ENCODE measurements at places on chromosomes 6 and 20. TPM values are rescaled to one million over a fixed set of nuclear protein-coding genes. Genes with fewer than 3 reads are reported as not detected.

GRCh38 chr20:4697189-4697830, 24.4 kb upstream of the PRND start:
- DNase-seq: no peak

GRCh38 chr20:10309326-10309725, 90.7 kb downstream of the SNAP25 start:
- DNase-seq: no peak

- no peak for DNase-seq
Observed at GRCh38 chr20:34997131-34997561, 41.5 kb downstream of the MYH7B start.

- DNase-seq: no peak
Observed at GRCh38 chr6:17813542-17813941, 106.8 kb upstream of the NUP153 start.

DNA sequence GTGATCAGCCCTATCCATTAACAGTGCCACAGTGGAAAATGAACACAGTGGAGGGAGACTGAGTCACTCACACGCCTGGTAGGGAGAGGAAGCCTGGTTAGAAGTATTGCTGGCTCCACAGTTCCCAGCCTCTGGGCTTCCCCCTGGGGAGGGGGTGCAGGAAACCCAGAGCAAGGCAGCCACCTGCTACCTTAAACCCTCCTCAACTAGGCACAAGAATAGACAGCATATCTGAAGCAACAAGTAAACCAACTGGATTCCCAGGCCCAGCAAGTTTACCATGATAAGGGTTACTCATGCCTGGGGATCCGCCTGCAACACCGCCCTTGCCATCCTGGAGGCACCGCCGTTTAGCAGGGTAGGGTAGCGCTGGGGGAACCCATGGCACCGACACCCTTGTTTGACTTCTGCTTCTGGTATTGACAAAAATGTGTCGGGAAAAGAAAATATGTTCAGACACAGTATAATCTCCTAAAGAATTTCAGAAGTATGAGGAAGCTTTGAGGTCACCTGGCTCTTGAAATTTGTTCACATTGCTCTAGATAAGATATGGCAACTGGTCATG, 38.3 kb downstream of the SLC22A23 start:
- no peak for DNase-seq

GRCh38 chr20:18718129-18718528, 95.5 kb upstream of the SCP2D1 start:
- no peak for DNase-seq

DNA sequence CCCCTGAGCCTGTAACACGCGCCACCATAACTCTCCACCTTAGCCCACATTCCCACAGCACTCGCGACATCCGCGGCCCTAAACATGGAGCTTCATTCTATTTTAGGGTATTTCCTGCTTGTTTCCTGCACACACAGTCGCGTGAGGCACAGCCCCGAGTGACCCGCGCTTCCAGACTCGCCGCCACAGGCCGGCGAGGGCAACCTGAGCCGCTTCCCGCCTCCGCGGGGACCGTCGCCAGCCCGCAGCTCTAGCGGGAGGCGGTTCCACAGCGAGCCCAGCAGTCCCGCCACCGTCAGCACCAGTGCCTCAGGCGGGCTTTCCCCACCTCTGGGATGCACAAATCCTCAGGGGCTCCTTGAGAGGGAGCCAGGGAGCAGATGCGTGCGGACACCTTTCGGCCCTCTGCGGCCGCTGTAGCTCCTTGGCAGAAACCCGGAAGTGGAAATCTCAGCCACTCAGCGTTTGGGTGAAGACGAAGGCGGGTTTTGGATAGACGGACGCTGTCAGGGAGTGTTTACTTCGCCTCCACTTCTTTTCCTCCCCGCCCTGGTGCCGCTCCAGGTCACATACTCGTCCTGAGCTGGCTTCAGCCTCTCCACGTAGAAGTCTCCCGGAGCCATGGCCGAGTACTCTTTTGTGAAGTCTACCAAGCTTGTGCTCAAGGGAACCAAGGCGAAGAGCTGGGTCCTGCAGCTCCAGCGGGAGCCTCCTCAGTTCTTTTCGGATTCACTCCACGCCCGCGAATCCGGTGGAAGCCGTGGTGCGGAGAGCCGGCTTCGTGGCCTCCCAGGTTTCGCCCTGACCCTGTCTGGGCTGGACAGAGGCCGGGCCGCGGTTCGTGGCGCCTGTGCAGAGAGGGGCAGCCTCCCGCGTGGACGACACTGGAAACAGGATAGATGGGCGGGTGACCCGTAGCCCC, 2177.4 kb upstream of the DEFB115 start:
- no peak for DNase-seq

DNA sequence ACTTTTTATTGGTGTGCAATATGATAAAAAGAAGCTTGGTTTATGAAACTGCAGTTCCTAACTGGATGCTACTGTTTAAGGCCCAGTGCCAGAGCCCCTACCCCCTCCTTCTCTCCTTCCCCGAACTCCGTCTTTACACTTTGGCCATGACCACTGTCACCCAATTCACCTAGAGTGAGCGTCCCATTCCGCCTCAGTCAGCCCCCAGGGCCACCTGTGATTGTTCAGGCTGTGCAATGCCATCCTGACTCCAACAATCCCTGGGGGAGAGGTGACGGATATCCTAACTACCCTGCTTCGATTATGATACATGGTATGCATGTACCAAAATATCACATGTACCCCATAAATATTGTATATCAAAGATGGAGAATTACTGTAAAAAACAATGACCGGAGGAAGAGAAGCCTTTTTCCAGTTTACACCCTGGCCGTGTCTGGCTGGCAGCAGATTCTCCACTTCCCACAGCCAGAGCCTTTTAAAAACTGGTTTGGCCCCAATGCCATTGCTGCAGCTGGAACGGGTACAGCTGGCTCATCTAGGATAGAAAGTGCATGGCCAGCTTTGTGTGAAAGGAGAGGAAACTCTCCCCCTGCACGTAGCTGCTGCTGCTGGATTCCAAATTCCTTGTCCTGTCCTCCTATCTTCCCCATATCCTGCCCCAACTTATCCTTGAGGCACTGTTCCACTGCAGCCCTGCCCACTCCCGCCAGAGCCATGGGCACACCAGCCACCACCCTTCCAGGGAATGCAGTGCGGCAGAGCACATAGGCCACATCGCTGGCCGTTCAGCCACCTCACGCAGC, 99.7 kb downstream of the JPH2 start:
- DNase-seq: no peak

GRCh38 chr6:56706981-56707726, 64.5 kb upstream of the DST start:
- no peak for DNase-seq

GRCh38 chr6:149854532-149854931, 9.6 kb downstream of the LRP11 start:
- DNase-seq: no peak

DNA sequence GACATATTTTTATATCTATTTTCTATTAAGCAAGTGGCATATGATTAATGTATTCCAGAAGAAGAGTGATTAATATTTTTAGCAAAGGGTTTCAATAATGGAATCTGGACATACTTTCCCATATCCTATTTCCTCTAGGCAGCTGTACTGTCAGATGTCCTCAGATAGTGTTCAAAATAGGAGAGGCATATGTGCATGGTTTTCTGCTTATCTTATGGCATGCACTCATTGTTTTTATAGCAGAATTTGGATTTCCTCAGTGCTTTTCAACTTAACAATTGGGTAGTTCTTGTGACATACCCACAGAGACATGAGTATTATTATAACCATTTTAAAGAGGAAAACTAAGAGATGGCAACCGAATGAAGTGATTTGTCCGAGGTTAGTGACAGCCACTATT, 12.6 kb upstream of the SLC17A5 start:
- no peak for DNase-seq

- DNase-seq: no peak
Observed at GRCh38 chr6:11622156-11622555, 84.6 kb downstream of the TMEM170B start.

DNA sequence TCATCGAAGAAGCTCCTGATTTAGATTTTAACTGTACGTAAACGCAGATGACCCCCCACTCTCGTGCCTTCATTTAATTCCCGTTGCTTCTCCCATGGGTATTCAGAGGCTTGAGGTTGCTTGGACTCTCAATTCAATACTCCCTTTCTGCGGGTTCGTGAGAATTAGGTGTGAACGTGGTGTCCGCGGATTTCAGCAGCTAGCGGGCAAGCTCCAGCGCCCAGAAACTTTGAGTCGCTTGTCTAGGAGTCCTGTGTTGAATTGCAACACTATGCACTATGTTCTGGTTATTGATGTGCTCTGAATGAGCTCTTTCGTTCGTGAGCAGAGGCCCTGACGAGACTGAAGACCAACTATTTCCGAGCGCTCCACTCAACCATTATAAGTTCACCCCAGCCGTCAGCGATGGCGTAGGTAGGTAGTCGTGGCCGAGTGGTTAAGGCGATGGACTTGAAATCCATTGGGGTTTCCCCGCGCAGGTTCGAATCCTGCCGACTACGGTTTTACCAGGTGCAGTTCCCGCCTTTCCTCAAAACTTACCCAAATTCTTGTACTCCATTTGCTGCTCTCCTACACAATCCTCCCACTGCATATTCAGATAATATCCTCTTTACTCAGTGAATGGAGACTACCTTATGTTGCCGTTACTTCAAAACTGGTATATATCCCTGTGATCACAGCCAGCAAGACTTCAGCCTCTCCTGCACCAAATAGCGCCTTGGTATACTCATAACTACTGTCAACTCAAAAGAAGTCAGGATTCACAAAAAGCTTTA, 72.6 kb upstream of the ZNF184 start:
- peak; percentile 67 for DNase-seq

DNA sequence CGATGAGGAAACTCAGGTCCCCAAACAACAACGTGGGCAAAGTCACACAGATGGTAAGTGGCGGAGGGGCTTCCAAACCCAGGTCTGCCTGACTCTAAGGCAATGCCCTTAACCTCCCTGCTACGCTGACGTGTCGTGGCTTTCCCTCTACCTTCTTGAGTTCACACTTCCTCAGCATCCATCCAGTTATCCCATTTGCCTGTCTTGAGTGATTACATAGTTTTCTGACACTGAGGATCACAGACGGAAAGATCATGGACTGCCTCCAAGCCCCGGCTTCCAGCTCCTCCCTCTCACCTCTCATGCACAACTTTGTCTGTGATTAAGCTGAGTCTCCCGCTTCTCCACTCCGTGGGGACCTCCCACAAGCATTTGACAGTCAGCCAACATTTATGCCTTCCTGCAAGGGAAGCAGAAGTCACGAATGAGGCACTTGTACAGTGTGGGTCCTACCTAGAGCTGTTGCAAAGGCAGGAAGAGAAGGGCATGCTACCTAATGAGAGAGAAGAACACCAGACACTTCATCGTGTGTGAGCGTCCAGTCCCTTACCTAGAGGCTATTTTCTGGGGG, 33.8 kb downstream of the TBC1D7 start:
- DNase-seq: no peak

- no peak for DNase-seq
Observed at GRCh38 chr6:84137989-84138575, 89.4 kb downstream of the CEP162 start.

DNA sequence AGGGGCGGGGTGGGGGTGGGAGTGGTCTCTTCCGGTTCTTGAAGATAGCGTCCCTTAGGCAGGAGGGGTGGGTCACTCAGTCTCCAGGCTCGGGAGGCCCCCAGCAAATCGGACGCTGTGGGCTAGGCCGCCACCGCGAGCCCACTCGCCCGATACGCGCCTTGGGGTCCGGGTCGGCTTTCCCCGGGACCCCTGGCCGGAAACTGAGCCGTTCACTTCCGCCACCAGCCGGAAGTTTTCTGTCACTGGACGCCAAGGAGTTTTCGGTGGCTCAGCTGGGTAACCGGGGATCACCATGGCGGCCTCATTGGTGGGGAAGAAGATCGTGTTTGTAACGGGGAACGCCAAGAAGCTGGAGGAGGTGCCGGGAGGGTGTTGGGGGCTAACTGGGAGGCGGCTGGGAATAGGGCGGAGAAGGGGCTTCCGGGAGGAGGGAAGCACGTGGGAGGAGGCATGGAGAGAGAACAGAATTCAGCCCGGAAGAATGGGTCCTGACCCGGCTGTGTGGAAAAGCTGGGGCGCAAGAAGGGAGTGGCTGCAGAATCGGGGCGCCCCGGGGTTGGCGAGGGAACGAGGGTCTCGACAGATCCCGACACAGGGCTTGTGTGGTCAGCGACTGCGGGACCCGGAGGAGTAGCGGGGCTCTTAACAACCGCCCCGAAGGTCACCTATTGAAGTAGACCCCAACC, at the start of gene ITPA:
Gene ITPA, plus strand, starts transcription at position 242 of the 689 bp plus-strand sequence. Its CDS starts 54 bp downstream, at position 296.
- peak; percentile 47 for DNase-seq

GRCh38 chr6:7960848-7961247, 50.3 kb upstream of the TXNDC5 start:
- no peak for DNase-seq

DNA sequence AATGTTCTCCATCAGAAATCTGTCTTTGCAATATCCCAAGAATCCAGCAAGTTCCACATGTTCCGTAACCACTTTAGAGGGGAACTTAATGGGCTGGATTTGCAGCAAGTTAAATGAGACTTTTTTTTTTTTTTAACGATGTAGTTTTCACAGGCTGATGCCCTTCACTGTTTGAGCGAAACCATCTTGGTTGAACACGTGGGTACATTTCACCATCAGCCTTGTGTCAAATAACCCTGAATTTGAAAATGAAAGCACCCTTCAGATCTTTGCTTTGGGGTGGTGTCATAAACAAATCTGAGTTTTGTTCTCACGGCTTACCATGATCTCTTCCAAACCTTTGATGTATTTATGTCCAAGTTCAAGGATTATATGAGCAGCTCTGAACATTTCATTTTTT, 73.7 kb upstream of the EXOC2 start:
- DNase-seq: no peak

GRCh38 chr6:25958700-25959162, 3.9 kb upstream of the TRIM38 start:
- no peak for DNase-seq

DNA sequence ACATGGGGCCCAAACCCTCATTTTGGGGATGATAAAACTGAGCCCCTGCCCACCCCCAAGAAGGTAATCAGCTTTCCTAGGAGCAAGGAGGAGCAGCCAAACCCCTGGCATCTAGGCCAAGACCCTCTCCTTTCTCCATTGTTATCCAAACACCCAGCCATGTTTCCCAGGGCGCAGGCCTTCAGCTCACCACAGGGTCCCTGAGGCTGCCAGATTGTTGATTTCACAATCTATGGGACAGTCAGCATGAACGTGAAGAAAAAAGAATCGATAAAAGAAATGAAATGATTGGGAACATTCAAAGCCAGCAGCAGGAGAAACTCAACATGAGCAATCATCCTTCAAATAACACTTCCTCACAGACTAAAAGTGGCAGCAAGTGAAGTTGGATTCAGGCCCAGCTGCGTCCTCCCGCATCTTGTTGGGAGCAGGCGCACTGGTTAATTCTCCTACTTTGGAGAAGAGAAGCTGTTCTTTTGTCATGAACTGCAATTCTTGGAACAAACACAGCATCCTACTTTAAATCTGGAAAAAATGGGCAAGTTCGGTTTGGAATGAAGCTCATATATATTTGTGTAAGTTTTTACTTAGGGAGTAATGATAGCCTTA, 241.8 kb upstream of the PRDM1 start:
- no peak for DNase-seq

GJA1 gene
- 363 TPM for total RNA-seq

ULBP1 gene
- 24.8 TPM for total RNA-seq

OR2W1 gene
- not detected for total RNA-seq

RARS2 gene
- total RNA-seq: 45.8 TPM

HLA-DRA gene
- 0.28 TPM for total RNA-seq

NOX3 gene
- not detected for total RNA-seq

ARMH2 gene
- not detected for total RNA-seq

DLL1 gene
- total RNA-seq: 59.5 TPM

KCNK5 gene
- total RNA-seq: 9.8 TPM

PNLDC1 gene
- not detected for total RNA-seq

MICB gene
- total RNA-seq: 3.6 TPM

ETV7 gene
- total RNA-seq: not detected

SLC22A3 gene
- total RNA-seq: 0.18 TPM

PPP1R3G gene
- 0.05 TPM for total RNA-seq

ZNF184 gene
- total RNA-seq: 12.6 TPM

LGSN gene
- total RNA-seq: not detected

BFSP1 gene
- total RNA-seq: 3.5 TPM

IMPG1 gene
- total RNA-seq: not detected

Data from endothelial cell (in vitro differentiated cells).